ENCODE measurements at places on chromosomes 13 and 19. TPM values are rescaled to one million over a fixed set of nuclear protein-coding genes. Genes with fewer than 3 reads are reported as not detected.
A peak's percentile ranks its signal among the peaks of the same experiment; 100 is the strongest.

DNA sequence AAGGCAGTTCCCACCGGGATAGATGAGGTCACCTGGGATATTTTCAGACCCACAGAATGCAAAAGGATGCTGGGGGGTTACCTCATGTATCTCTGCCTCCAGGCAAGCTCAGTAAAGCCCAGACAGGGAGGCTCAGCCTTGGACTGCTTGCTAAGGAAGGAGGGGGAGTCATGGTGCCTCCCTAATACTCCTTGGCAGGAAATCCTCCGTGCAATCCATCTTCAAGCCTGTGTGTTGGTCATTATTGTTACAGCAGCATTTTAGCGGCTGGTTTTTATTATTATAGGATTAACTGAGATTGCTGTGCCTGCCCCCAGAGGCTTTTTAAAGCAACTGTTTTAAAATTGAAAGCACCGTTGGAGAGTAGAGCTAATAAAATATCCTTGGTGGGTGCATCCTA lies 188.5 kb upstream of the UBL3 start:
- H3K4me1 ChIP-seq = peaks cover 11% of the 10 kb centered on the region
- H3K4me3 ChIP-seq = no peak overlapping the region
- no peaks in the 10 kb centered on the region for H3K36me3 ChIP-seq
- no peak overlapping the region for H3K27ac ChIP-seq
- no peaks in the 10 kb centered on the region for H3K27me3 ChIP-seq

DNA sequence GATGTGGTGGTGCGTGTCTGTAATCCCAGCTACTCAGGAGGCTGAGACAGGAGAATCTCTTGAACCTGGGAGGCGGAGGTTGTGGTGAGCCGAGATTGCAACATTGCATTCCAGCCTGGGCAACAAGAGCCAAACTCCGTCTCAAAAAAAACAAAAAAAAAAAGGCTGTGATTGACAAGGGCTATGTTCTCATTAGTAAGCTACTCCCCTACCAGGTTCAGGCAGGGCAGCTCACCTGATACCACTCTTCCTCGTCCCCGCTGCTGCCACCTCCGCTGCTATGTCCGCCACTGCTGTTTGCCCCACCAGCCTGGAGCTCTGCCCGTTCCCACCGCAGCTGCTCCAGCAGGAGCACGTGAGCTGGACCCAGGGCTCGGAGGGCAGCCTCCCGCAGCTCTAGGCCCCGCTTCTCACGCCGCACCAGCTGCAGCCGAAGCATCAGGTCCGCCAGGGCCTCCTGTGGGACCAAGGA lies 9.4 kb downstream of the USHBP1 start:
- H3K36me3 ChIP-seq = no peaks in the 10 kb centered on the region
- H3K4me3 ChIP-seq = no peak overlapping the region
- H3K4me1 ChIP-seq = no peaks in the 10 kb centered on the region
- no peaks in the 10 kb centered on the region for H3K27me3 ChIP-seq

GRCh38 chr19:18262144-18262543 lies 12.1 kb downstream of the IQCN start:
- H3K27me3 ChIP-seq = no peaks in the 10 kb centered on the region
- no peak overlapping the region for H3K27ac ChIP-seq
- DNase-seq = no peak
- H3K36me3 ChIP-seq = no peaks in the 10 kb centered on the region

DNA sequence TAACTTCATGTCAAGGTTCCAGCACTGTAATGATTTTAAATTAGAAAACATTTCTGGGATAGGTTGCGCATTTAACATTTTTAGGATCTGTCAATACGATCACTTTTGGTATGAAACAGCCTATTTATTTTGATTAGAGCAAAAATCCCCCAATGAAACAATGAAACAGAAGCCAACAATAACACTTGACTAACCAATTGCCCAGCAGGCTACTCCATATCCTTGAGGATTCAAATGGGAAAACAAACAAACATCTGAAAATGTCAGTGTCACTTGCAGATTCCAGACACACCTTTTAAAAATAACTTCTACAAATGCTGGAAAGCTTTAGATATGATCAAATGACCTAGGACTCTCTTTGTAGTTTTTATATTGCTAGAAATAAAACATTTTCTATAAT lies 1412.5 kb upstream of the PRR20A start:
- H3K36me3 ChIP-seq = no peaks in the 10 kb centered on the region
- H3K4me3 ChIP-seq = no peak overlapping the region
- no peaks in the 10 kb centered on the region for H3K27me3 ChIP-seq
- no peak overlapping the region for H3K27ac ChIP-seq
- H3K4me1 ChIP-seq = no peaks in the 10 kb centered on the region

DNA sequence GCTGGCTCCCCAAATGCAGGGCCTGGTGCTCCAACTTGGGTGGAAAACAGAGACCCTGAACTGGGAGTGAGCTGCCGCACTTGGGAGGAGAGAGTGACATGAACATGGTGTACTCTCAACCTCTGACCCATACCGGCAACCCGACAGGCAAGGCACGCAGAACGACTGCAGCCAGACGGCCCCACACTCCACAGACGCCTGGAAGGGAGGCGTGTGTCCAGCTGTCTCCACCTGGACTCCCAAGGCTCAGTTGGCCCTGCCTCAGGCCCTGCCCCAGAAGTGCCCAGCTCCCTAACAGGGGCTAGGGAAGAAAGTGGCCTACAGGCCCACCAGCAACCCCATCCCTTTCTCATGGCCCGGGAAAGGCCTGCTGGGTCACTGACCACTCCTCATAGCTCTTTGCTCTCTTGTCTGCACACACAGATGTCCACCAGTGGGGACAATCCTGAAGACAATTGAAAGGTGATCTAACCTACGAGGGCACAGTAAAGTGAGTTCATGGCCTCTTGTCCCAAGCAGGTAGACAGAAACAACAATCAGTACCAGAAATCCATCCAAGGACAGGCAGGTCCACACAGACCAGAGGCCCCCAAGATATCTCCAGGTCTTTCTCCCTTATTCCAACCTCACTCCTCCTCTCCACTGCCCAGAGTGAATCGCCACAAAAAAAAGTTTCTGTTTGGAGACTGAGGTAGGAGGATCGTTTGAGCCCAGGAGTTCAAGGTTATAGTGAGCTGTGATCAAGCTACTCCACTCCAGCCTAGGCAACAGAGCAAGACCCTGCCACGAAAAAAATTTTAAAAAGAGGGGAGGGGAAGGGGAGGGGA lies 28.2 kb downstream of the ELL start:
- H3K27me3 ChIP-seq = no peaks in the 10 kb centered on the region
- DNase-seq = no peak
- no peaks in the 10 kb centered on the region for H3K36me3 ChIP-seq
- H3K27ac ChIP-seq = peak overlapping the region; percentile 61
- no peak overlapping the region for H3K4me3 ChIP-seq
- peaks cover 43% of the 10 kb centered on the region for H3K4me1 ChIP-seq

GRCh38 chr13:80341756-80342370 lies 937 bp upstream of the SPRY2 start:
- H3K4me1 ChIP-seq = peaks cover 3% of the 10 kb centered on the region
- DNase-seq = peak; percentile 54
- no peaks in the 10 kb centered on the region for H3K27me3 ChIP-seq

- H3K27me3 ChIP-seq = peaks cover 86% of the 10 kb centered on the region
- H3K4me3 ChIP-seq = no peak overlapping the region
- no peak for DNase-seq
- no peaks in the 10 kb centered on the region for H3K36me3 ChIP-seq
These were observed 26.1 kb upstream of the SEMA6B start for GRCh38 chr19:4585556-4585955.

DNA sequence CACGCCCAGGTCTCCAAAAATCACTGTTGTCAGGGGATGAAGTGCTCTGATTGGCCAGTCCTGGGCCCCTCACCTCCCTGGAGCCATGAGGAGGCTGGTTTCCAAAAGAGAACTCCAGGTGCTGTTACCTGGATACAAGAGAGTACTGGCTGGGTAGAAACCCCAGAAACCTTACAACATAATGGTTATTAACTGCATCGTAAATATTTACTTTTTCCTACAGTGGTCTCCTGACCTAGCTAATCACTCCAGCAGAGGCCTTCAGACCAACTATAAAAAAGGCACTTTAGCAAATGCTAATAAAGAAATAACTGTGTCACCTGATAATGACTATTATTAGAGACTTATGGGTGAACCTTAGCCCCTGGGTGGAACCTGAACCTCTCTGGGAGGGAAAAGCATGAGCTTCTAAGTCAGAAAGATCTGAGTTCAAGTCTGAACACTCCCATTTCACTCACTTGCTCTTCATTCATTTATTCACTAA lies 1.5 kb upstream of the IGSF23 start:
- H3K27me3 ChIP-seq = no peaks in the 10 kb centered on the region
- no peak overlapping the region for H3K4me3 ChIP-seq
- peaks cover 24% of the 10 kb centered on the region for H3K4me1 ChIP-seq
- H3K36me3 ChIP-seq = no peaks in the 10 kb centered on the region
- no peak for DNase-seq

GRCh38 chr19:11225172-11225571 lies 14.2 kb upstream of the ANGPTL8 start:
- H3K27ac ChIP-seq = no peak overlapping the region
- H3K36me3 ChIP-seq = no peaks in the 10 kb centered on the region
- no peak for DNase-seq
- no peaks in the 10 kb centered on the region for H3K27me3 ChIP-seq
- H3K4me3 ChIP-seq = no peak overlapping the region

DNA sequence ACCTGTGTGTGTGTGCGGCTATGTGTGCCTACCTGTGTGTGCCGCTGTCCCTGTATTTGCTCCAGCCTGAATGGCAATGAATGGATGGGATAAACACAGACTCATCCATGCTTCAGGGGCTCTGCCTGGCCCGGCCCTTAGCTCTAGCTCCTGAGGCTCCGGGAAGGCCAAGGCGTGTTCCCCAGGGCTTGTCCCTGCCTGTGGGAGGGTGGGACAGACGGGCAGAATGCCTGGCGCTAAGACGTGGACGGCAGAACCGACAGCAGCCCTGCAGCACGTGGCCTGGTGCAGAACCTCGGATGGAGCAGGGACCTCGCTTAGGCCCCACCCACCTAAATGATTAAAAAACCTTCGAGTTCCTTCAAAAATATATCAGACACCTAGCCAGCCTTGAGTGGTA lies 57.8 kb upstream of the C13orf46 start:
- H3K27ac ChIP-seq = no peak overlapping the region
- H3K4me1 ChIP-seq = peaks cover 38% of the 10 kb centered on the region

DNA sequence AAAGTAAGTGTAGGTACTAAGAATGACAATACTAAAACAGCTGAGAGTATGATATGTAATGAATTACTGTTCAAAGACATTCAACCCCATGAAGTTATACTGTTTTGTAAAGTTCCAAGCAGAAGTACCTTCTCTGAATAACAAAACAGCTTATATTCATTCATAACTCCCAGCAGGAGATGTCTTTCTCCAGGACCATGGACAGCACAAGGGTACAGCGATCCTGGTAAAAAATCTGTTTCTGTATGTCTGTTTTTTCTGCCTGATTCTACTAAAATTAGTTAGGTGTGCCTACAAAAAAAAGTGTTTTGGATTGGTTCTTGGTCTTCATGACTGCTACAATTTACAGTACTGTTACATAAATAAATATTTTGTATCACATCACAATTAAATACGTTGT lies 172.5 kb upstream of the SLITRK5 start:
- no peaks in the 10 kb centered on the region for H3K27me3 ChIP-seq
- no peak for DNase-seq
- no peak overlapping the region for H3K4me3 ChIP-seq
- H3K36me3 ChIP-seq = no peaks in the 10 kb centered on the region
- no peaks in the 10 kb centered on the region for H3K4me1 ChIP-seq

- H3K36me3 ChIP-seq = no peaks in the 10 kb centered on the region
- H3K4me3 ChIP-seq = no peak overlapping the region
- no peak overlapping the region for H3K27ac ChIP-seq
- DNase-seq = peak; percentile 4
- H3K27me3 ChIP-seq = peaks cover 32% of the 10 kb centered on the region
- H3K4me1 ChIP-seq = peaks cover 8% of the 10 kb centered on the region
These were observed 2.3 kb downstream of the MCF2L start for GRCh38 chr13:112971288-112971643.

DNA sequence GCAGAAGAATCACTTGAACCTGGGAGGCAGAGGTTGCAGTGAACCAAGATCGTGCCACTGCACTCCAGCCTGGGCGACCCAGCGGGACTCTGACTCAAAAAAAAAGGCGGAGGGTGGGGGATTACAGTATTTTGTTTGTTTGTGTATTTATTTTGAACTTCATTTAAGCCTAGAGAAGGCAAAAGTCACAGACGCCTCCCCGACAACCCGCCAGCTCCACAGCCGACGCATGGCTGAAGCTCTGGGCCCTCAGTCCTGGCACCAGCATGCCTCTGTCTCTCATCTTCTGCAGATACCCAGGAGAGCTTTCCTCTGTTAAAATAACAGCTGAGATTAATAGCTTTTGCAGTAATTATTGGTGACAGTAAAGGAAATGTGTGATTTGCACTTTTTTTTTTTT lies 17.2 kb upstream of the PDCD5 start:
- H3K36me3 ChIP-seq = no peaks in the 10 kb centered on the region
- no peak for DNase-seq
- H3K27me3 ChIP-seq = no peaks in the 10 kb centered on the region
- no peaks in the 10 kb centered on the region for H3K4me1 ChIP-seq
- H3K27ac ChIP-seq = no peak overlapping the region

GRCh38 chr13:57675526-57675925 lies 44.0 kb downstream of the PCDH17 start:
- no peaks in the 10 kb centered on the region for H3K27me3 ChIP-seq
- no peak overlapping the region for H3K4me3 ChIP-seq

DNA sequence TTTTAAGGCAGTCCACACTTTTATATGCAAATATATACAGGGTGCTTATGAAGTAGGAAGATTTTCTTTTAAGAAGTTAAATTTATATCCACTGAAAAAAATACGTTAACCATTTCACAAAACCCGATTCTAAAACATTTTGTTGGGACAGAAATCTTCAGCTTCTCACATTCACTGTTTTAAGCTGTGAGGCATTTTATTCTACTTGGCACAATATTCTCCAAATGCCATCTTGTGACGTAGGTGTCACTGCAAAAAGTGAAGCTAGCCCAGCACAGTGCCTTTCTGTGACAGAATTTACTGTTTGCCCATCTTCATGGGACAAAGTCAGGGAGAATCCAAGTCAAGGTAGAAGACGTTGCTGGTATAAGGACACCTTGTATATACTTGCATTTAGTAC lies 94.5 kb upstream of the SLC15A1 start:
- H3K36me3 ChIP-seq = no peaks in the 10 kb centered on the region
- no peak overlapping the region for H3K4me3 ChIP-seq

- no peak for DNase-seq
- no peaks in the 10 kb centered on the region for H3K27me3 ChIP-seq
- H3K36me3 ChIP-seq = no peaks in the 10 kb centered on the region
- H3K27ac ChIP-seq = no peak overlapping the region
These were observed 155.0 kb downstream of the RAP2A start for GRCh38 chr13:97588993-97589392.

GRCh38 chr19:46618670-46619231 lies 6.1 kb downstream of the PTGIR start:
- H3K4me3 ChIP-seq = no peak overlapping the region
- H3K27me3 ChIP-seq = peaks cover 2% of the 10 kb centered on the region
- H3K27ac ChIP-seq = peak overlapping the region; percentile 35
- peaks cover 20% of the 10 kb centered on the region for H3K4me1 ChIP-seq
- DNase-seq = no peak

GRCh38 chr19:843836-844545 lies 3.2 kb downstream of the PRTN3 start:
- H3K4me3 ChIP-seq = no peak overlapping the region
- H3K27ac ChIP-seq = no peak overlapping the region
- H3K27me3 ChIP-seq = peaks cover 93% of the 10 kb centered on the region

The CYSLTR2 gene
- 0.16 TPM for total RNA-seq

The MEDAG gene
- 11.2 TPM for total RNA-seq

The LILRB2 gene
- 2.4 TPM for total RNA-seq

The ADAMTS10 gene
- 5.2 TPM for total RNA-seq

The ZNF787 gene
- total RNA-seq = 53.1 TPM

The ZNF284 gene
- not detected for total RNA-seq

The RNF225 gene
- not detected for total RNA-seq

The CACNG6 gene
- total RNA-seq = not detected

The BCL3 gene
- total RNA-seq = 61.1 TPM

All from transverse colon (tissue), 4 donors.